ENCODE measurements at places on chromosomes 4 and X.
A peak's percentile ranks its signal among the peaks of the same experiment; 100 is the strongest.

DNA sequence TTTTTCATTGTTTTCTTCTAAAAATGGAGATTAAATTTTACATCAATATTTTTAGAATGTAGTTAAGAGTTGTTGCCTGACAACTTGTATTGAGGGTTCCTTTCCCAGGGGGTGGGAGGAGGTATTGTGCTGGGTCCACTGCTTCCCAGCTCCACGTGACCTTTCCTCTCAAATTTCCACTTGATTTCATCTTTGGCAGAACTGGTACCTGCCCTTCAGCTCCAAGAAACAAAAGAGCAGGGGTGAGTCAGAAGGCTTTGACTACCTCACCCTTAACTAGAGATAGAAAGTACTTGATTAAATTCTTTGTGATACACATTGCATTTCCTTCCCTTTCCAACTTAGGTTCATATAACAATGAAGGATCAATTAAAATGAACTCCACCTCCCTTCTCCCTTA is 19.7 kb downstream of the TRIM2 start:
- DNase-seq, result peak; percentile 56

GRCh38 chr4:123568936-123569335 is 172.3 kb downstream of the SPRY1 start:
- no peak for DNase-seq

- DNase-seq, result no peak
Measured at GRCh38 chr4:189767941-189768340, 172.7 kb upstream of the FRG1 start.

DNA sequence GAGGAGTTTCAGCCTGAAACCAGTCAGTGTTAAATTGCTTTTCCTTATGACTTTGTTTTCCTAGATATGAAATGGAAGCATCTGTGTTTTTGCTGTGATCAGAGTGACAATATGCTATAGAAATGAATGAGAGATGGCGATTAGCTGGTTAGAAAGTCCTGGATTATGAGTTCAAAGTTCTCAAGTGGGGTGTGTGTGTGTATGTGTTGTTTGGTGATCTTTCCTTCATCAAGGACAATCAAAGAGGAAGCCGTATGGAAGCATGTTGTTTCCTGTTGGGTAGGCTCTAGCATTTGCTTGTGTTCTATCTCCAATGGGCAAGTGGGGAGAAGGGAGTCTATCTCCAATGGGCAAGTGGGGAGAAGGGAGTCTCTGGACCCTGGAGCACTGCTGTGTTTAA is 64.0 kb upstream of the STX18 start:
- no peak for DNase-seq

GRCh38 chr4:42519803-42520417 is 122.6 kb downstream of the SHISA3 start:
- DNase-seq, result peak; percentile 31

DNA sequence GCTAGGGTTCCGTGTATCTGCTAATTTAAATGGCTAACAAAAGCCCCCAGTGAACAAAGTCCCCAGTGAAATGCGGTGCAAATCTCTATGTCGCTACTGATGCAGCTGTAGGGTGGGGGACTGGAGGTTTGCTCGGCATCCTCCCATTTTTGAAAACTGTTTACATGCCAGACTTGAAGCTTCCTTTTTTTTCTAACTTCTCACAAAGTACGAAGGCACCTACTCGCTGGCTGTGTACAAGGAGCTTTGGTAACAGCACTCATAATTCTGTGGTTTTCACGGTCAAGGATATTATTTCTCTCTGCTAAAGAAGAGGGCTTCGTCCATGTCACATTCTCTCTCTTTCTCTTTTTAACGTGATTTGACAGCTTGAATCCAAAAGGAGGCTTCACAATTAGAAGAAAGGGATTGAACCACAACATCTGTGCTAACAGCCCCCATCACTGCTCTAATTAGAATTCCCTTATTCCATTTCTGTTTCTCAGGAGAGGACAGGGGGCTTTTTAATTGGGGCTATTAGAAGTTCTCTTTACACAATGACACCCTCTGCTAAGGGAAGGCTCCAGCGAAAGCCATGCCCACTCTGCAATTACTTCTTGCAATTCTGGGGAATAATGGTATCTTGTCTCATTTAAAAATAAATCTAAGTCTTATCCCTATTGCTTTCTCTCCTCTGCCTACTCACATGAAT is 46.7 kb downstream of the TMEM156 start:
- DNase-seq, result peak; percentile 27

- DNase-seq, result peak; percentile 10
Measured at GRCh38 chrX:7198499-7198898, 50.5 kb upstream of the PUDP start.

DNA sequence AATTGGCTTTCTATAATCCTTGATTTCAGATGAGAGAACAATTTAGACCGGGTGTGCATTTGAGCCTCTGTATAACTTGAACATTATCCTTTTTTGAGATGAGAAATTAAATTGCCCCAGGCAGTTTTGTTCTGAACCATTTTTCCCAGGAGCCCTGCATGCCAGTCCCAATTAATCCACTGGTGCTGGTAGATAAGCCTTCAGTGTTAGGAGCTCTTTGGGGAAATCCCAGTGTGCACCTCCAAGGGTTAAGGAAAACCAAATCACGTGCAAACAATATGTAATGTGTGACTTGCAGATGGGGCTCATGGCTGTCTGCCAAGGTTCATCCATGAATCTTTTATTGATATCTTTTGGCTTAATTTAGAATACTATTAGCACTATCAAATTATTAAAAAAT is 43.2 kb downstream of the KIT start:
- DNase-seq, result no peak
